ENCODE measurements at places on chromosomes 2 and 18.

- DNase-seq, result no peak
Measured at GRCh38 chr2:53905396-53905795, 45.6 kb upstream of the GPR75 start.

DNA sequence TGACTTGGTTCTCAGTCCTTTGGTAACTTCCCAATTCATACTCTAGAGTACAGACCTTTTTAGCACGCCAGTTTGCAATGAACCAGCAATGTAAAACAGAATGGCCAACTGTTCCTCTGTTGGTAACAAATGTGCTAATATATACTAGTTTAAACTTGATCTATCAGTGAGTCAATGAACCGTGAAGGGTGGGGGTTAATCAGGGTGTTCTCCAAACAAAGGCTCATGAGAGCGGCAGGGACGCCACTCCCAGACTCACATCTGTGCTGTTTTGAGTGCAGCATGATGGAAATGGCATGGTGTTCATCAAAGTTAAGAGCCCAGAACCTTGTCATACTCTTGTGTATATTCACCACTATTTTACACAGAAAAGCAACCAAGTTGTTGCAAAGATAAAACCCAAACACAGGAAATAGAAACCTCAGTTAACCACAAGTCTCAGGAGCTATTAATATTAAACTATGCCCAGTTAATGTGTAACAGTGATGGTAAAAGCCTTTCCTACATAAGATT is 70.3 kb downstream of the CERKL start:
- DNase-seq, result no peak

DNA sequence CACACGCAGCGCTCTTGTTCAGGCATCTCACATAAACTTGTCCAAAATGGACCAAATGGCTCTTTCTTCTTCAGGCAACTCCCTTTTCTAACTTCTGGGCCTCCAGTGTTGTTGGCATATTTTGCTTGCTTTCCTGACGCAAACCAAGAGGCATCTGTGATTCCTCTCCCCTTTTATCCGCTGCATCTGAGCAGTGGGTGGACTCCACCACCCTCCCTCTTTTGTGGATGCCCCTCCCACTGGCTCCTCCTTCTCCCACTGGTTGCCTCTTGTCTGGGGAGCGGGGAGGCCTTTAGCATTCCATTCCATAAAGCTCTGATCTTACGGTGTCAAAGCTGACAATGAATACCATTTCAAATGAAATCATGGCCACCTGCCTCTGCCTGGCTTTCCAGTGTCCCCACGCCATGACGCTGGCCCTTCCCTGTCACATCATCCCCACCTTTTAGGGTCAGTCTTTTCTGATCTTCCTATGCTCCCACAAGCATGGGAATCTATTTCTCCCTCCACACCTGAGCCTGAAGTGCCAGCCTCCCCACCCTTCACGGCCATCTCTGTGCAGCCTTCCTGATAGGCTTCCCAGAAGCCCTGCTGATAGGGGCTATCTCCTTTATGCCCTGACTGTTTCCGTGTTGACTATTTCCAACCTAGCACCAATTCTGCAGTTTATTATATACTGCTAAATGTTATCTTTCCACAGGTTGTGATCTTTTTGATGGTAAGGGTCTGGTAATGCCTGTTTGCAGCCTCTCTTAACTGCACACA is 51.5 kb downstream of the RPL37A start:
- DNase-seq, result peak; percentile 28

DNA sequence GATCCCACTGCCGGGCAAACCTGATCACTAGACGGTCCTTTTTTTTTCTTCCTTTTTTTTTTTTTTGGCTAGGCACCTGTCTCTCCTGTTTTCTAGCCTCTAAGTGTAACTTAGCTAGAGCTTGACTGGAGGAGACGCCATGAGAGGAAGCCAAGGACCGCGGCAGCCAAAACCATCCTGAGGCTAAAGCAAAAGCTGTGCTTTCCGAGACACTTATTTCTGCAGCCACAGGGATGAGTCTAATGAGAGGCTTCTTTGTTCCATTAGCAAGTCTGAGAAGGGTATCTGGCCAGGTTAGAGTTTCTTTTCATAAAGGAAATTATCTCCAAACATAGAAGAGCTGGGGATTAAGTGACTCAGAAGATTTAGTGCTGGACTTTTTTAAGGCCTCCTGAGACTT is 7.3 kb upstream of the CXCR4 start:
- DNase-seq, result no peak

DNA sequence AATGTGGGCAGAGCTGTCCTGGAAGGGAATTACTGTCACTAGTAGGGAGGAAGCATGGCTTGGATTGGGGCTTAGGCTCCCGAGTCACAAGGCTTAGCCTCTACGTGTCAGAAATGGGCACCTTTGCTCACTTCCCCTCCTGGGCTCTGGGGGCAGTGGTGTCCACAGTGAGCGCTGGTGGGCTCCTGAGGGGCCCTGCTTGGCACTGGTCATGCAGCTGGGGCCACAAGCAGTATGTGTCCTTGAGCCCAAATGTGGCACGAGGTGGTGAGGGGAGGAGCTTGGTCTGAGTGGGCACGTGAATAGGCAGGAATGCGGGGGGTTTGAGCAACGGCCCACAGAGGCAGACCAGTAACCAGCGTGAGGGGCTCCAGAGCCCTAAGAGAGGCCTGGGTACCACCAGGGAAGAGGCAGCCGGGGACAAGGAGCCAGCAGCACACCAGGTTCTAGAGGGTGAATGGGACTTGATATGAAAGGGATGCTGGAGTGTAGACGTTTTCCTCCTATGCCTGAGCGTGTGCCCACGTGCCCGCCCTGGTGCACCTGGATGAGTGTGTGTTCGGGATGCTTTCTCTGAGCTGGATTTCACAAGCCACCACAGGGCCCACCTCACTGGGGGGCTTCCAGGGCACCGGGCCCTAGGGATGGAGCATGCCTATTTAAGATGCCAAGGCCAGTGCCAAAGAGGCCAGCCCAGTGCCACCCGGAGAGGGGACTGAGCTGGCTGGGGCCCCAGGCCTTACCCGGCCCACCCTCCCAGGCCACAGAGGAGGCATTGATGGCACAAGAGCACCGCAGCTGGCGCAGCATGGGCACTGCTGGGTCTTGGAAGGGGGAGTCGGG is 22.8 kb upstream of the PTMA start:
- no peak for DNase-seq

- DNase-seq, result no peak
Measured at GRCh38 chr18:13302457-13303225, 84.1 kb downstream of the LDLRAD4 start.

DNA sequence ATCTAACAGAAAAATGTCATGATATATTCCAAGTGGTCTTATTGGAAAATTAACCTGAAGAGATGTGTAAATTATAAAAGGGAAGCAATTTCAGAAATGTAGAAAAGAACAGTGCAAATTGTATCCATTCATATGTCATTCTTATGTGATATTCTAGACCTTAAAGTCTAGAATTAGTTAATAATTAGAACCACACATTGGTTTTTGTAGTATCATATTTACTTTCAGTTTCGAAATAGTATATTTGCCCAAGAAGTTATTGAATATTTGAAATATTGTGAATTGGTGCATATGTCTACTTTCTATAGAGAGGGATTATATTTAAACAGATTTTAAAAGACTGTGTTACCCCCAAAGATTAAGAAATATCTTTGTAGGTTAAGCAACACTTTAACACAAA is 1348.6 kb upstream of the ACVR2A start:
- no peak for DNase-seq
